ENCODE measurements at places on chromosomes 5 and 9.

- DNase-seq, result no peak
Observed at GRCh38 chr9:134215699-134216448, 51.5 kb upstream of the RNU6ATAC start.

DNA sequence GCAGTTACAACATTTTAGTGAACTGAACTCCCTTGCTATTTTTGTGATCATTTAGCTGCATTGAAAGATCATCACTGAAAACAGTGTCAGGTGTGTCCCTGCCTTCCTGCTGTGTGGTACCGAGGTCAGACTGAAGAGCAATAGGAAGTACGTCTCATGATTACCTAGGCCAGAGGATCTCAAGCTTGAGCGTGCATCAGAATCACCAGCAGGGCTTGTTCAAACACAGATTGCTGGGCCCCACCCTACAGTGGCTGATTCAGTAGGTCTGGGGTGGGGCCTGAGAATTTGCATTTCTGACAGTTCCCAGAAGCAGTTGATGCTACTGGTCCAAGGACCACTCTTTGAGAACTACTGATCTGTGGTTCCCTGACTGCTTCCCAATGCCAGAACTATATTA is 159.6 kb downstream of the ACTL7B start:
- DNase-seq, result no peak

DNA sequence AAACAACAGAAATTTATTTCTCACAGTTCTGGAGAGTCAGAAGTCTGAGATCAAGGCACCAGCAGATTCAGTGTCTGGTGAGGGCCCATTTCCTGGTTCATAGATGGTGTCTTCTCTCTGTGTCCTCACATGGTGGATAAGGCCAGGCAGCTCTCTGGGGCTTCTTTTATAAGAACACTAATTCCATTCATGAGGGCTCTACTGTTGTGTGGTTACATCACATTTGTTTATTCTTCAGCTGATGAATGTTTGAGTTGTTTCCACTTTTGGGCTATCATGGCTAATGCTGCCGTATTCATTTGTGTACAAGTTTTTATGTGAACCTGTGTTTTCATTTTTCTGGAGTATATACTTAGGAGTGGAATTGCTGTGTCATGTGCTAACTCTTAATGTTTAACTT is 35.2 kb downstream of the DDX4 start:
- DNase-seq, result no peak

- DNase-seq, result no peak
Observed at GRCh38 chr5:100562821-100563220, 27.6 kb downstream of the FAM174A start.

- no peak for DNase-seq
Observed at GRCh38 chr9:110887276-110887675, 151.0 kb downstream of the LPAR1 start.

DNA sequence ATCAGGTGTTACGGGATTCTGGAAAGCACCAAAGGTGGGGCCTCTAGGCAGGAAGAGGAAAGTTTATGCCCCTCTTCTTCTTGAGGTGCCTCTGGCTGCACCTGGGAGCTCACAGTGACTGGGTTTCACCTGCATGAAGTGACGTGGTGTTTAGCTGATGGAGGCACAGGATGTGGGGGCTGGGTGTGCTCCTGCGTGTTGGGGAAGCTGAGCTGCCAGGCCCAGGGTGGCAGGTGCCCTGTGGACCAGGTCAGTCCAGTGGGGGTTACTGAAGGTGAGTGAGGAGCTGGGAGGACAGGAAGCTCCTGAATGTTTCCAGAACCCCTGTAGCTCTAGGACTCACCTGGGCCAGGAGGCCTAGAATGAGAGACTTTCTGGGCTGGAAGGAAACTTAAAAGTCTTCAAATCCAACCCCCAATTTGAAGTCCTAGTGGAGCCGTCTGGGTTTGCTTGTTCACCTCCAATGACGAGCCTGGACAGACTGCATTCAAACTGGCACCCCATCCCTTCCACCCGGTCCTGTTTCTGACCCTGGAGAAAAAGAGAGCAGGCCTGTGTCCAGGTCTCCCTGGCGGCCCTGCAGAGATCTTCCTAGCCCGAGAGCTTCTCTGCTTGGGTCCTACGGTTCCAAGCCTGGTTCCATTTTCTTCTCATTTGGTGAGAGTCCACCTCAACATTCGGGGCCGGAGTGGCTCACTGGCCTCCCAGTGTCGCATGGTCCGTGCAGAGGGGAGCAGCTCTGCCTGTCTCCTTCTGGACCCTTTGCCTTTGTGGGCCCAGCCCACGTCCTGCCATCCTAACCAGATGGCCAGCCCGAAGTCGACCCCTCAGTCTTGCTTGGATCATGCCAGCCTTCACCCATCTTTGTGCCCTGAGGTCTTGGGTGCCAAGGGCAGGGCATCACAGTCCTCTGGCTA is 22.3 kb downstream of the TRAF1 start:
- no peak for DNase-seq

DNA sequence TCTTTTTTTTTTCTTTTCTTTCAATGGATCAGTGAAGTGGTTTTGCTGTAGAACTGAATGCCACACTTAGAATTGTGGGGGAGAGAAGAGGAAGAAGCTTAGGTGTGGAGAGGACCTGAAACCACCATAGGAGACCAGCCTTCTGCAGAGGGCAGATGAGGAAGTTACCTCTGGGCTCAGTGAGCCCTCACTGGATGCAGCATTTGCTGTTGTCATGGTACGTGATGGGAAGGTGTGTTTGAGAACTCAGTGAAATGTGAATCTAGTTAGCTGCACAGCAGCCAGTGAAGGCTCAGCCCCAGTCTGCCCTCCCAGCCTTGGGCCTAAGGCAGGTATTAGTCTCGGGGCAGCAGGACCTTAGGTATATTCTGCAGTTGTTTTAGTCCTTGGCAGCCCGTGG is 17.5 kb downstream of the CYFIP2 start:
- DNase-seq, result no peak

DNA sequence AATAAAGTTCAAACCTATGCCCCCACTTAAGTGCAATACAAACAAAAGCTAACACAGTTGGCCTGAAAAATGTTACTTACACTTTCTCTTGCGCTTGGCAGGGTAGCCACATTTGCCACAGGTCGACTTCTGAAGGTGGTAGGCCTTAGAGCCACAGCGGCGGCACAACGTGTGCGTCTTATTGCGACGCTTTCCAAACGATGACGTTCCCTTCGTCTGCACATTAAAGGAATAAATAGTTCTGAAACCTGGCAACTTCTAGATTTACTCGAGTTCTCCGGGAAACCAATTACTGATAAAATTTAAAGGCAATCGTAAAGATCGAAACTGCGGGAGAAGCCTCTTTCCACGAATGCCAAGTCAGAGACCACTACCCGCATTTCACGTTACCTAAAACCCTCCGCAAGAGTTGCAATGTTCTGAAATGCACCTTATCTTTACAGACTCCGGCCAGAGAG is 602 bp downstream of the RPL37 start:
- no peak for DNase-seq

DNA sequence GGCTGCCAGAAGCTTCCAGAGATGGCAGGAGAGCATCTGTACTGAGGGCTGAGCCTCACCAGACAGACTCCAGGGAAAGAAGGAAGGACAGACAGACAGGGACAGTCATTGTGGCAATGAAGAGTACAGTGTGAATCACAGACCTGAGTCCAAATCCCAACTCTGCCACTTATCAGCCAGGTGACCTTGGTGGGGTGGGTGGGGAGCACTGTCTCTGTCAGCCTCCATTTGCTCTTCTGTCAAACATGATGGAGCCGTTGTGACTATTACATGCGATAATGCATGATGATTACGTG is 85.9 kb upstream of the FSTL4 start:
- no peak for DNase-seq

DNA sequence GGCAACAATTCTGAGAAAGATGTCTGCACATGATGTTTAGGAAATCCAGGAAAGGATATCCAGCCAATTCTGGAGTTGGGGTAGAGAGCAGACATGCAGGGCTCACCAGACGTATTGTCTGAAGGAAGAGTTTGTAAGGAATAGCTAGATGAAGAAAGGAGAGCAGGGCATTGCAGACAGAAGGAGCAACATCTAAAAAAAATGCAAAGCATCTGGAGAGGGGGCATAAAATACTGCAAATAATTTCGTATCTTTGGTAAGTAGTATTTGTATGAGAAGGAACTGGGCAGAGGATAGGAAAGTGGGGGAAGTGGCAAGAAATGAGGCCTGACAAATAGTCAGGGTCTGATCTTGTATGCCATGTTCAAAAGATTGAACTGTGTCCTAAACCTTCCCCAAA is 74.8 kb downstream of the MACIR start:
- no peak for DNase-seq

GRCh38 chr9:69916950-69917349 is 96.3 kb downstream of the CFAP95 start:
- DNase-seq, result no peak

DNA sequence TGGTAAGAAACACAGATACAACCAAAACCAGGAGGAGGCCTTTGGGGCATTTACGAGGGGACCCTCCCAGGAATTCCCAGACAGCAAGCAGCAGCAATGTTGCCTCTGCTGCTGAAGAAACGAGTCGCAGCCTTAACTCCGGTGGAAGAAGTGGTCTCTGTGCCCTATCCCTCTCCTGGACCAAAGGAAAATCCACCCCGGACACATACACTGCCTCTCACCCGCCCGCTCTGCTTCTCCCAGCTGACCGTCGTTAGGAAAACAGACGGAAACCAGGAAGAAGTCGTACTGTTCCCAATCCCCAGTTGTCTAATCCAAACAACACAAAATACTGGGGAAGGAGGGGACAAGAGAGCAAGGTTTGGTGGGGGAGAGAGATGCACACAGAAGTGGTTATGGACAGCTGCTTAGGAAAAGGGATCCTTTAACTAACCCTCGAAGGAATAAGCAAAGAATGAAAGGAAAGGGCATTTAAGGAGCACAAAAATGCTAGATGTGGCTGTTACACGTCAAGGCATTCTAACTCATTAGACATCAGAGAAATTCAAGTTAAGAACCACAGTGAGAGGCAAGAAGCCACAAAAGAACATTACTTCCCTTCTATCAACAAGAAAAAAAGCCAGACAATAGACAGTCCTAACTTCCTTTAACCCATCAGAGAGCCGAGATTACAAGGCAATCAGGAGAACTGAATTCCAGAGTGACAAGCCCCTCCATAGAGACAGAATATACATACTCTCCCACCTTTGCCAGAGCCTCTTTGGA is 71.9 kb downstream of the ACTL7B start:
- no peak for DNase-seq

DNA sequence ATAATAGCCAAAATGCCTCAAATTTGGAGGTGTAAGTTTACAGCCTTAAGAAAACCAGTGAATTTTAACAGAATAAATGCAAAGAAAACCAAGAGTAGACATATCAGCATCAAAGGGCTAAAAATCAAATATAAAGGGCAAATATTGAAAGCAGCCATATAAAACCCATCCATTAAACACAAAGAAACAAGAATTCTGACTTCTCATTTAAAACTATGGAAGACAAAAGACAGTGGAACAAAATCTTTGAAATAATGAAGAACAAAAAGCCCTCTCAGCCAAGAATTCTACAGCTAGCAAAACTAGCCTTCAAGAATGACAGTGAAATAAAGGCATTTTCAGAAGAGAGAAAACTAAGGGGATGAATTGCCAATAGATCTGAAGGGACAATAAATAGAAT is 91.3 kb upstream of the FST start:
- DNase-seq, result no peak

- DNase-seq, result no peak
Observed at GRCh38 chr5:33237471-33237870, 203.3 kb upstream of the TARS1 start.

- no peak for DNase-seq
Observed at GRCh38 chr5:378301-378891, 56.9 kb downstream of the AHRR start.

- DNase-seq, result no peak
Observed at GRCh38 chr5:137696481-137696880, 39.4 kb downstream of the KLHL3 start.

DNA sequence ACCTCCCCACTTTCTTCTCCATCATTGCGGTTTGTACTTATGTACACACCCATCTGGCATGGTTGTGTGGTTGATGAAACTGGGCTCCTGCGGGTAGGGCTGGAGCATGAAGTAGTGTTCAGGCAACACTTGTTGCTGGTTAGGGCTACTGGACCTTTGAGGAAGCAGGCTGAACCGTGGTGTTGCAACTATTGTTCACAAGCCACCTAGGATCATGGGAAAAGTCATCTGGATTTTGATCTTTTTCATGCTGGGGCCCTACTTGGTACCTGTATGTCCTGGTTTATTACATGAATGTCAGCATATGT is 40.1 kb upstream of the TIFAB start:
- DNase-seq, result no peak

GRCh38 chr5:115028557-115028956 is 141.2 kb downstream of the TRIM36 start:
- no peak for DNase-seq

- no peak for DNase-seq
Observed at GRCh38 chr9:68672215-68672614, 32.8 kb upstream of the PIP5K1B start.

DNA sequence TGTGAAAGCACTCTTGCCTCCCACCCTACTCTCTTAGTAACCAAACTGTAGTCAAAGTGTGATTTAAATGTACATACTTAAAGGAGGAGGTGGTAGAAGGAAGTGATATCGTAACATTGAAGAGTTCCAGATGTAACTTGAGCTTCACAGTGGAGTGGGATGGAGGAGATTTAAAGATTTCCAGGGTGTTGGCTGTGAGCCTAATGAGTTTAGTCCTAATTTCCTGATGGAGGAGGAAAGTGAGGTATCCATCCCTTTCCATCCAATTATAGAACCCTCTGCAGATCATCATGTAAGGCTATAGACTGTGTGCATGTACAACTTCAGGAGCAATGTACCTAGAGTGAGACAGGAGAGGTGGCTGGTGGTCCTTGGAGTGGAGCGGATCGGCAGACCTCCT is 1163.9 kb upstream of the SEMA6A start:
- no peak for DNase-seq

DNA sequence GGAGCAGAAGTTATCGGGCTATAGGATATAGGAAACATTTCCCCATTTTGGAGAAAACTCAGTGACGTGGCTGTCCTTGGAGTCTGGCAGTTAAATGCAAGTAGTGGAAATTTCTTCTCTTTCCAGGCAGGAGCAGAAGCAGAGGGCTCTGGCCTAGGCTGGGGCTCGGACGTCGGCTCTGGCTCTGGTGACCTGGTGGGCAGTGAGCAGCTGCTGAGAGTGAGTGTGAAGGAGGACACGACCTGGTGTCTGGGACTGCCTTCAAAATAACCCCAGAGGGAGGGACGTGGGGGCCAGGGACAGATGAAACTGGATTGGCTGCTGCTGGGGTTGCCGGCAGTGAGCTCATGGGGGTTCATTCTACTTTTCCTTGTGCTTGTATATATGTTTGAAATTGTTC is 79.5 kb downstream of the COL15A1 start:
- no peak for DNase-seq

DNA sequence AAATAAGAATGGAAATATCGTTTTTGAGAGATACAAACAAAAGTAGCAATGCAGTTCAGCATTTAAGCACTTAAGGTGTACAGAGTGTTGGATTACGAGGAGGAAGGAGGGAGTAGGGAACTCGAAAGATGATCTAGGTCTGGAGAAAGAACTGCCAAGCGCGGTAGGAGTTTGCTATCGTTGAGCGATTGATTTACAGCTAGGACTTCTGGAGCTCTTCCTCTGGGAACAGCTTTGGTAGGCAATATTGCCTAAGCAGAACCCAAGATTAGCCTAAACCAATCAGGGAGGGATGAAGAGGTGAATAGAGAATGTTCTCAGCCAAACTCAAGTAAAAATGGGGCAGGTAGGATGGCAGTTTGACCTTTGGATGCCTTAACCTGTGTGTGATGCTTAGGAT is 965 bp downstream of the CLTA start:
- no peak for DNase-seq

- DNase-seq, result no peak
Observed at GRCh38 chr5:39473156-39473775, 48.5 kb upstream of the DAB2 start.

Data from fibroblast of the conjunctiva (primary cell).